ENCODE measurements at places on chromosomes 6 and 20.

GRCh38 chr6:167824591-167825331, 1.9 kb upstream of the AFDN start:
- DNase-seq: no peak

GRCh38 chr6:17258749-17259148, 22.4 kb upstream of the RBM24 start:
- DNase-seq: no peak

- DNase-seq: no peak
Measured at GRCh38 chr6:97524811-97525210, 241.8 kb upstream of the MMS22L start.

DNA sequence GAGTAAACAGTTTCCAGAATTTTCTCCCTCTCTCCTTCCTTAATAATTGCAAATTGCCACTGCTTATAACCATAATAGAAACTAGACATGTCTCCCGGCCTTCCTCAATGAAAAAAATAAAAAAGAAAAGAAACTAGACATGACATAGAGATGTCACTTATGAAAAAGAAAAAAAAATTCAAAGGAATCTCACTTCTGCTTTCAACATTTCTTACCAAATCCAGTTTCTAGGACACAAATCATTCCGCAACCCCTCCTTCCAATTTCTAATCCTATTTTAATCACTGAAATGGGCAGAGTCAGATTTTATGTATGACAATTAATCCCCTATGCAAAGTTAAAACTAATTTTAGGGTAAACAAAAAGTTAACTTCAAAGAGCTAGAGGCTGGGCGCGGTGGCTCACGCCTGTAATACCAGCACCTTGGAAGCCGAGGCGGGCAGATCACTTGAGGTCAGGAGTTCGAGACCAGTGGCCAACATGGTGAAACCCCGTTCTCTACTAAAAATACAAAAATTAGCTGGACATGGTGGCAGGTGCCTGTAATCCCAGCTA, 40.1 kb upstream of the EEF1A1 start:
- DNase-seq: no peak

DNA sequence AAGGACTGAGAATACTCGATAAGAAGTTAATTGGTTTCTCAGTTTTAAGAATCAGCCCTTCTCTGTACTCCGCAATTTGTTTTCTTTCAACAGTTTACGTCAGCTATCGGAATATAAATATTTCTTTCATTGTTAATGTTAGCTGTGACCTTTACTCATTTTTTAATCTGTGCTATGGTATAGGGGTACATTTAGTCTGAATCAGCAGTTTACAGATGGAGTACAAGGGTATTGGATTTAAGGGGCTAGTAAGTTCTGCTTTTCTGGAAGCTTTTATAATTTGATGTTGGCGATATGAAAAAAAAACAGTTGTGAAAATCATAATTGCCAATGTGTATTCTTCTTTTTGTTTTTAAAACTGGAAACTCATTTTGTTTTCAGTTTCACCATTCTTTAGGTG, 23.0 kb downstream of the FAM135A start:
- DNase-seq: no peak

DNA sequence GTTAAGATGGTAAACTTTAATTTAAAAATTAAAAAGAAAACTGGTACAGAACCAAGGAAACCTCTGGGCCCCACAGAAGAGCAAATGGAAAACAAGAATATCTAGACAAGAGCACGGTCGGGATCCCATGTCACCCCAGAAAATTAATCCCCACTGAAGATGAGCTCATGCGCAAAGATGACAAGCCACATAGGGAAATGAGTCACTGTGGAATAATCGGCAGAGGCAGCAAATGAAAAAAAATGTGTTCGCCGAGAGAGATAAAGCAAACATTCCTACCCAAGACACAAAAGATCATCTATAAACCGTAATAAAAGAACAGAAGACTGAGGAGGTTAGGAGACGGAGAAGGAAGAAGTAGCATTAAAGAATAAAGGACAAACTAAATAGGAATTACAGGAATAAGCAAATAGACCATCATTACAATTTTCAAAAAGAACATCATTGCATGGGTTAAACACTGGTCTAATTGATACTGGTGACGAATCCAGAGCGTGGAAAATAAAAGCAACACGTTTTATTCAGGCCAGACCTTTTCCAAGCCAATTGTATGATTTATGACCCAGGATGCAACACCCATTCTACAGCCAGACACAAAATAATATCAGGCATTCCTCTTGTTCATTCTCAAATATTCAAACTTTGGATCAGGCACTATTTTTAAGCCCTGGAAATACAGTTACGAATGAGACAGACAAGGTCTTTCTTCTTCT, 138.0 kb upstream of the ARID1B start:
- no peak for DNase-seq

DNA sequence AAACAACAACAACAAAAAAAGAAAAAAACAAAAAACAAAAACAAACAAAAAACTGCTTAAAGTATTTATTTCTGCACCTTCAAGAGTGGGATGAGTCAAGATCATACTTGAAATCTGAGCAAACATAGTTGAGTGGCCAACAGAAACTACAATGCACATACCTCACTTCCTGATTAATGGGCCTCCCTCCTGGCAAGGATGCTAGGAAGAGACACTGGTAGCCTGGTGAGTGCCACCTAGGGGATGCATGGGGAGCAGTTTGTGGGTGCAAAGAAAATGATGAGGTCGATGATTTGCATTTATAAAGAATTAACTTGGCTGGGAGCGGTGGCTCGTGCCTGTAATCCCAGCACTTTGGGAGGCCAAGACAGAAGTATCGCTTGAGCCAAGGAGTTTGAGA, 808.1 kb downstream of the MAFB start:
- no peak for DNase-seq

Data from stimulated activated CD8-positive, alpha-beta memory T cell treated with anti-CD3 and anti-CD28 coated beads, Interleukin-7, amount 100 ng/mL, for 1 hour (primary cell).